ENCODE measurements at places on chromosomes 13 and 19. TPM values are rescaled to one million over a fixed set of nuclear protein-coding genes. Genes with fewer than 3 reads are reported as not detected.
A peak's percentile ranks its signal among the peaks of the same experiment; 100 is the strongest.

- H3K27ac ChIP-seq: no peak overlapping the region
- H3K4me1 ChIP-seq: no peaks in the 10 kb centered on the region
- H3K27me3 ChIP-seq: peaks cover 2% of the 10 kb centered on the region
- no peak for DNase-seq
- no peaks in the 10 kb centered on the region for H3K36me3 ChIP-seq
Measured at GRCh38 chr13:80166352-80166751, 174.6 kb downstream of the SPRY2 start.

DNA sequence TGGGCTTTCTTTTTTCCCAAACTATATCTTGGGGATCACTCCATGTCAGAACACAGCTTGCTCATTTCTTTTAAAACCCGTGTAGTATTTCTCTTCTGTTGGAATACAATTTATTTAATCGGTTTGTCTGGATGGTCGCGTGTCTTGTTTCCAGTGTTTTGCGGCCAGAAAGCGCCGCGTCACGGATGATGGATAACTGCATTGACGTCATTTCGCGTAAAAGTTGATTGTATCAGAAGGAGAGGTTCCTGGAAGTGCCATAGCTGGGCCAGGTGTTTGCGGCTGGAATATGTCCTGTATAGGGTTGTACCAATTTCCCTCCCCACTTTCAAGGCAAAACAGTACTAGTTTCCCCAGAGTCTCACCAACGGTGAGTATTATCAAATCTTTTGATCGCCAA is 9.7 kb downstream of the ACTL9 start:
- H3K27me3 ChIP-seq: no peaks in the 10 kb centered on the region
- no peaks in the 10 kb centered on the region for H3K36me3 ChIP-seq
- H3K4me1 ChIP-seq: no peaks in the 10 kb centered on the region
- no peak for DNase-seq
- no peak overlapping the region for H3K4me3 ChIP-seq

GRCh38 chr13:58329746-58330145 is 698.2 kb downstream of the PCDH17 start:
- no peak for DNase-seq
- H3K36me3 ChIP-seq: no peaks in the 10 kb centered on the region
- no peaks in the 10 kb centered on the region for H3K4me1 ChIP-seq

DNA sequence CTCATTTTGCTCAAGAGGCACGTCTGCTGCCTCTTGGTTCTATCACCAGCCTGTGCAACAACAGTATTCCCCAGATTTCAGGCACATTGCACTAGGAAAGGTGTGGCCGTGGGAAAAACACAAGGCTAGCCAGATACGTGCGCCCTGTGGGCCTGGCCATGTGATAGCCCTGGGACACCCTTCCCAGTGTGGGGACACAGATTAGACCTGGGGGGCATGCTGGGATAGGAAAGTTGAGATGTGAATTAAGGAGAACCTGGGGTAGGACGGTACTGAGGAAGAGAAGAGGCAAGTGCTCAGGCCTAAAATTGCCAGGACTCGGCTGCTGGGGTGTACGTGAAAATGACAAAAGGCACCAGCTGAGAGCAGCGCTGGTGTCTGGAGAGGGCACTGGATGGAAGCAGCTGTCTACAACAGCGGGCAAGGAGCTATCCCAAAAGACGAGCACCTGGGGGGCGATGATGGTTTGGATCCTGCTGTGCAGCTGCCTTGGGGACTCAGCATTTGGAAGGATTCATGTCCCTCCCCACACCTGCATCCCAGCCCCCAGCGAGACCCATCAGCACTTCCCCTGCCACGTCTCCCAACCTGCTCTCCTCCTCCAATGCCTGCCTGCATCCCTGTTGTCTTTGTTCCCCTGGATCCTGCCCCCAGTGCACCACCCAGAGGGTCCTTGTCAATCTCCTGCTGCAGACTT is 54.3 kb downstream of the GGACT start:
- no peak overlapping the region for H3K27ac ChIP-seq
- H3K4me3 ChIP-seq: no peak overlapping the region
- no peaks in the 10 kb centered on the region for H3K27me3 ChIP-seq
- peaks cover 3% of the 10 kb centered on the region for H3K36me3 ChIP-seq

GRCh38 chr13:98476106-98476505 is 100.8 kb downstream of the STK24 start:
- H3K4me1 ChIP-seq: peaks cover 60% of the 10 kb centered on the region
- H3K4me3 ChIP-seq: peak overlapping the region; percentile 71
- H3K27me3 ChIP-seq: no peaks in the 10 kb centered on the region
- peaks cover 29% of the 10 kb centered on the region for H3K36me3 ChIP-seq

GRCh38 chr19:18660051-18660910 is 23.2 kb upstream of the CRTC1 start:
- H3K4me3 ChIP-seq: no peak overlapping the region
- no peaks in the 10 kb centered on the region for H3K27me3 ChIP-seq
- no peak for DNase-seq

- no peak overlapping the region for H3K27ac ChIP-seq
- peaks cover 49% of the 10 kb centered on the region for H3K27me3 ChIP-seq
- H3K4me1 ChIP-seq: peaks cover 11% of the 10 kb centered on the region
- peak; percentile 37 for DNase-seq
- H3K36me3 ChIP-seq: no peaks in the 10 kb centered on the region
Measured at GRCh38 chr19:15195371-15196334, 5.1 kb downstream of the NOTCH3 start.

- peaks cover 15% of the 10 kb centered on the region for H3K27me3 ChIP-seq
- no peak for DNase-seq
- H3K4me1 ChIP-seq: no peaks in the 10 kb centered on the region
- no peak overlapping the region for H3K27ac ChIP-seq
- no peak overlapping the region for H3K4me3 ChIP-seq
- H3K36me3 ChIP-seq: no peaks in the 10 kb centered on the region
Measured at GRCh38 chr13:33485247-33485646, 199.7 kb upstream of the STARD13 start.

GRCh38 chr13:87906411-87906810 is 235.2 kb downstream of the SLITRK5 start:
- DNase-seq: no peak
- no peaks in the 10 kb centered on the region for H3K27me3 ChIP-seq
- H3K36me3 ChIP-seq: no peaks in the 10 kb centered on the region
- H3K4me1 ChIP-seq: no peaks in the 10 kb centered on the region
- no peak overlapping the region for H3K4me3 ChIP-seq
- H3K27ac ChIP-seq: no peak overlapping the region

DNA sequence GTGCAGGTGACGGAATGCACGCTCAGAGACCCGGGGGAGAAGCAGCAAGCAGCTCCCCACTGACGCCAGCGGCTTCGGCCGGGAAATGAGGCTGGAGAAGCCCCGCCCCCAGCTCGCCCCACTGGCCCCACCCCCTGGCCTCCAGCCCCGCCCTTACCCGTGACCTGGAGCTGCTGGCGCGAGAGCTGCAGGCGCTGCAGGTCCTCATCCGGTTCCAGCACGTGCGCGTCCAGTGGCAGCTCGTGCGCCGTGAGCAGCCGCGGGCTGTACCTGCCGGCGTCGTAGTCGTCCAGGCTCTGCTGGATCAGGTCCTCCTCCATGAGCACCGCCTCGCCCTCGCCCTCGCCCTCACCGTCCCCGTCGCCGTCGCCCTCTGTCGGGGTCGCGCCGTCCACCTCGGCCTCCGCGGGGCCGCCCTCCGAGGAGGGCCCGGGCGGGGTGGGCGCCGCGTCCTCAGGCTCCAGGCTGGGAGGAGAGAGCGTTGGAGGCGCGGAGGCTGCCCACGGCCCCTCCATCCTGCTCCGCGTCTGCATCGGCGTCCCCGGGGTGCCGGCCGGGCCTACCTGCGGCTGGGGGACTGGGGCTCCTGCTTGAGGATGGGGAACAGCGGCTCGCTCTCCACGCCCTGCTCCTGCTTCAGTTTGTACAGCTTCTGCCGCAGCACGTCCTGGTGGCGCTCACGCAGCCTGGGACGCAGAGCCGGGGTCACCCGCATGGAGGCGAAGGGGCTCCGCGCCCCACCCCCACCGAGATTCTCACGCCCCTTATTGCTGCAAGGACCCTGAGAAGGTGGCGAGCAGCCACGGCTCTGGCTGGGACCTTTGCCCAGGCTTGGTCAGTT is 6.4 kb upstream of the TBXA2R start:
- H3K36me3 ChIP-seq: peaks cover 6% of the 10 kb centered on the region
- no peak for DNase-seq
- no peak overlapping the region for H3K27ac ChIP-seq

DNA sequence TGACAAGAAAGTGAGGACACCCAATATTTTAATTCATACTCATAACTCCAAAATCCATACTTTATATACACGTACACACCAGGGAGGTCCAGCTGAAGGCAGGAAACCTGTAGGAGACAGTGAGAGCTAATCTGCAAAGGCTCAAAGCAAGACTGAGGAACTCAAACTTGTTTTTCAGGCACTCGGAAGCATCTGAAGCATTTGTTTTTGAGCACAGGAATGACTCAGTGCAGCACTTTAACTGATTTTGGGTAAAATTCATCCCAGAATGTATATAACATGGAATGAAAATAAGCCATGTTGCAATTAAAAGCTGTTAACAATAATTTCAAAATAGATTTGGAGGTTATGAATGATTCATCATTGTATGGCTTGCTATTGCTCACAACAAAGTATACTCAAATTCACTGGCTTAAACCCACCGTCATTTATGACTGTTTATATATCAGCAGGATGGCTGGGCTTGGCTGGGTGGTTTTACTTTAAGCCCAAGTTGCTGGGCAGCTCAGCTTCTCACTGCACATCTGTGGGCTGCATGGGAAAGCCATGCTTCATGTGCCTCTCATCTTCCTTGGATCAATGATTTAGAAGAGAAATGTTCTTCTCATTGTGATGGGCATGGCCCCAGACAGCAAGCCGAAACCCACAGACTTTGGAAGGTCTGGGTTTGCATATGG is 177.0 kb downstream of the RFC3 start:
- no peaks in the 10 kb centered on the region for H3K36me3 ChIP-seq
- no peaks in the 10 kb centered on the region for H3K27me3 ChIP-seq
- no peak for DNase-seq
- H3K4me1 ChIP-seq: no peaks in the 10 kb centered on the region
- no peak overlapping the region for H3K4me3 ChIP-seq

GRCh38 chr19:3586127-3586626 is 899 bp downstream of the GIPC3 start:
- H3K27ac ChIP-seq: no peak overlapping the region
- no peaks in the 10 kb centered on the region for H3K36me3 ChIP-seq
- peak; percentile 34 for DNase-seq
- H3K27me3 ChIP-seq: no peaks in the 10 kb centered on the region

GRCh38 chr13:93690139-93690538 is 463.5 kb downstream of the GPC6 start:
- DNase-seq: no peak
- H3K27ac ChIP-seq: no peak overlapping the region
- no peak overlapping the region for H3K4me3 ChIP-seq
- H3K27me3 ChIP-seq: peaks cover 3% of the 10 kb centered on the region
- H3K36me3 ChIP-seq: no peaks in the 10 kb centered on the region

DNA sequence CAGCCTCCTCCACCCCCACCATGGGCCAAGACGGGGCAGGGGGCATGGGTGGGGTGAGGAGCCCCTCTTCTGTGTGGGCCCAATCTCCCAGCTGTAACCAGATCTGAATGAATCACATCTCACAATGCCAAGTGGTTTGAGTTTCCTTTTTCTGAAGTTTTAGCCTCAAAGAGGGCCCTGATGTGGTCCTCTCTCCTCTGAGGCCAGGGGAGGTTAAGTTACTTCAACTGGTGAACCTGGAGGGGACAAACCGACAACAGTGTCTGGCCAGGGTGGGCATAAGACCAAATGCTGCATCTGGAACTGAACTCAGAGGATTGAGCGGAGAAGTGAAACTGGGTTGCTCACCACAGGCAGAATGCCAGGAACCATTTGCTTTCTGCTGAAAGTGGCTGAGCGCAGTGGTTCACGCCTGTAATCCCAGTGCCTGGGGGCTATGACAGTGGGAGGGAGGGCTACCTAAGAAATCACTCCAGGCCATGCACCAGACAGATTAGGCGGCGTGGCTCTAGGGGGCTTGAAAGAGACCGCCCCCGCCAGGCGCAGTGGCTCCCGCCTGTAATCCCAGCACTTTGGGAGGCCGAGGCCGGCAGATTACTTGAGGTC is 15.4 kb upstream of the IRGC start:
- H3K27me3 ChIP-seq: peaks cover 10% of the 10 kb centered on the region
- peak overlapping the region; percentile 91 for H3K27ac ChIP-seq
- peak; percentile 42 for DNase-seq
- H3K4me1 ChIP-seq: peaks cover 26% of the 10 kb centered on the region
- peak overlapping the region; percentile 61 for H3K4me3 ChIP-seq
- H3K36me3 ChIP-seq: no peaks in the 10 kb centered on the region

GRCh38 chr13:34208336-34208735 is 390.4 kb downstream of the RFC3 start:
- no peaks in the 10 kb centered on the region for H3K36me3 ChIP-seq
- no peak for DNase-seq
- no peaks in the 10 kb centered on the region for H3K4me1 ChIP-seq
- peaks cover 5% of the 10 kb centered on the region for H3K27me3 ChIP-seq
- H3K27ac ChIP-seq: no peak overlapping the region

GRCh38 chr19:485583-486236 is 10.6 kb upstream of the MADCAM1 start:
- no peak overlapping the region for H3K27ac ChIP-seq
- H3K4me3 ChIP-seq: no peak overlapping the region
- H3K4me1 ChIP-seq: peaks cover 10% of the 10 kb centered on the region
- no peak for DNase-seq

DNA sequence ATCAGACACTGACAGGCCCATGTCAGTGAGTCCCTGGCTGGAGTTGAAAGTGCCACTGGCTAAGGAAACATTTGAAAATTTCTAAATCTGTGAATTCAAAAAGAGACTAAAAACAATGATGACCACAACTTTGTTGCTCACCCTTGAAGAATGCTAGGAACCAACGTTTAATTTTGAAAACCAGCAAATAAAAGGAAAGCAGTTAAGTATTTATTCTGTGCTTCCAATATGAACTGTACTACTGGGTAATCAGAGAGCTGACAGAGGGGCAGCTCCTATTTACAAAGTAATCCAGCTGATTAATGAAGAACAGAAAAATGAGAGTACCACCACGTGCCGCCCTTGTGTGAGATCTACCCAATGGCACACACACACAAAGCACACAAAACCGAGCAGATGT is 44.7 kb upstream of the LATS2 start:
- no peaks in the 10 kb centered on the region for H3K27me3 ChIP-seq
- no peak overlapping the region for H3K4me3 ChIP-seq
- no peaks in the 10 kb centered on the region for H3K36me3 ChIP-seq
- H3K27ac ChIP-seq: no peak overlapping the region

- no peak for DNase-seq
- no peak overlapping the region for H3K4me3 ChIP-seq
- H3K36me3 ChIP-seq: peaks cover 8% of the 10 kb centered on the region
- no peaks in the 10 kb centered on the region for H3K27me3 ChIP-seq
Measured at GRCh38 chr13:98489446-98490194, 87.3 kb downstream of the STK24 start.

GRCh38 chr19:33683881-33684537 is 62.3 kb downstream of the CHST8 start:
- peak; percentile 31 for DNase-seq
- H3K27me3 ChIP-seq: peaks cover 23% of the 10 kb centered on the region
- H3K4me3 ChIP-seq: no peak overlapping the region

GRCh38 chr19:991174-991931 is 7.2 kb downstream of the WDR18 start:
- H3K36me3 ChIP-seq: peaks cover 15% of the 10 kb centered on the region
- DNase-seq: peak; percentile 71
- H3K27ac ChIP-seq: no peak overlapping the region
- H3K27me3 ChIP-seq: no peaks in the 10 kb centered on the region
- H3K4me3 ChIP-seq: no peak overlapping the region

KISS1R gene
- total RNA-seq: 6.6 TPM

FLT3 gene
- total RNA-seq: not detected

ZNF296 gene
- 1.4 TPM for total RNA-seq

TIMM44 gene
- total RNA-seq: 88.8 TPM

ZFP36 gene
- 113 TPM for total RNA-seq

CEACAM4 gene
- not detected for total RNA-seq

ZBTB45 gene
- 6.0 TPM for total RNA-seq

GRK1 gene
- total RNA-seq: not detected

KLHL26 gene
- 8.9 TPM for total RNA-seq

COL4A2 gene
- not detected for total RNA-seq

ZNF284 gene
- total RNA-seq: 0.76 TPM

PRTN3 gene
- not detected for total RNA-seq

All from activated naive CD4-positive, alpha-beta T cell treated with anti-CD3 and anti-CD28 coated beads for 36 hours (primary cell).